Psoas muscle (tissue), 8 donors: ENCODE measurements at places on chromosomes 5 and 9. TPM values are rescaled to one million over a fixed set of nuclear protein-coding genes. Genes with fewer than 3 reads are reported as not detected.

The RNF44 gene
- 17.2 TPM for total RNA-seq

The PCDHB9 gene
- total RNA-seq: 0.20 TPM

- DNase-seq: peak; percentile 53
These were observed 5.7 kb downstream of the NDST1 start for GRCh38 chr5:150513375-150514309.

GRCh38 chr5:113507601-113508000 lies 5.9 kb upstream of the YTHDC2 start:
- no peak for DNase-seq

GRCh38 chr9:111897601-111898137 lies 1.1 kb downstream of the UGCG start:
- no peak for DNase-seq

The FAM163B gene
- total RNA-seq: not detected
